Calu3 (cell line): ENCODE measurements at places on chromosomes 16 and 17.

- peaks cover 77% of the 10 kb centered on the region for H3K36me3 ChIP-seq
- peaks cover 30% of the 10 kb centered on the region for H3K4me1 ChIP-seq
- no peaks in the 10 kb centered on the region for H3K27me3 ChIP-seq
- H3K4me3 ChIP-seq = no peak overlapping the region
- DNase-seq = no peak
- peak overlapping the region; percentile 24 for H3K27ac ChIP-seq
Observed at GRCh38 chr16:89297910-89298545, 80.5 kb downstream of the ZNF778 start.

GRCh38 chr16:21088646-21089538 lies 61.8 kb downstream of the DNAH3 start:
- no peak overlapping the region for H3K27ac ChIP-seq
- H3K27me3 ChIP-seq = peaks cover 2% of the 10 kb centered on the region
- no peak overlapping the region for H3K4me3 ChIP-seq
- H3K36me3 ChIP-seq = no peaks in the 10 kb centered on the region
- DNase-seq = no peak
- H3K4me1 ChIP-seq = peaks cover 11% of the 10 kb centered on the region

- peaks cover 15% of the 10 kb centered on the region for H3K27me3 ChIP-seq
- no peak overlapping the region for H3K27ac ChIP-seq
- no peak overlapping the region for H3K4me3 ChIP-seq
- no peak for DNase-seq
- peaks cover 10% of the 10 kb centered on the region for H3K4me1 ChIP-seq
Observed at GRCh38 chr17:67566656-67567055, 151.1 kb upstream of the NOL11 start.

DNA sequence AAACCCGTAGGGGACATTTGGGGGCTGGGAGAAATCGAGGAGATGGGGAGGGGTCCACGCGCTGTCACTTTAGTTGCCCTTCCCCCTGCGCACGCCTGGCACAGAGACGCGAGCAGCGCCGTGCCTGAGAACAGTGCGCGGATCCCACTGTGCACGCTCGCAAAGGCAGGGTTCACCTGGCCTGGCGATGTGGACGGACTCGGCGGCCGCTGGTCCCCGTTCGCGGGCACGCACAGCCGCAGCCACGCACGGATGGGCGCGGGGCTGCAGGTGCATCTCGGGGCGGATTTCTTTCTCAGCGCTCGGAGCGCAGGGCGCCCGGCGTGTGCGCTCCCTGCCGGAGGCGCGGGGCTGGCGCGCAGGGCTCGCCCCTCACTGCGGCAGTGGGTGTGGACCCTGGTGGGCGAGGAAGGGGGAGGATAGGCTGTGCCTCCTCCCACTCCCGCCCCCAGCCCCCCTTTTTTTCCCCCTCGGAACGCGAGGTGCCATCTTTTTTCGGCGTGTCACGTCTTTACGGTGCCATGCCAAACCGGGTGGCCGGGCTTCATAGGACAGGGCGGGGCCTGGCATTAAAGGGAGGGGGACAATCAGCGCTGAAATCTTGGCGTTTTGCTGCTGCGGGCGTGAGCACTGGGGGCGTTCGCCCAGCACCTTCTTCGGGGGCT lies 1.1 kb downstream of the MAPT start:
- H3K27me3 ChIP-seq = peaks cover 77% of the 10 kb centered on the region
- H3K36me3 ChIP-seq = peaks cover 25% of the 10 kb centered on the region
- peak; percentile 39 for DNase-seq

DNA sequence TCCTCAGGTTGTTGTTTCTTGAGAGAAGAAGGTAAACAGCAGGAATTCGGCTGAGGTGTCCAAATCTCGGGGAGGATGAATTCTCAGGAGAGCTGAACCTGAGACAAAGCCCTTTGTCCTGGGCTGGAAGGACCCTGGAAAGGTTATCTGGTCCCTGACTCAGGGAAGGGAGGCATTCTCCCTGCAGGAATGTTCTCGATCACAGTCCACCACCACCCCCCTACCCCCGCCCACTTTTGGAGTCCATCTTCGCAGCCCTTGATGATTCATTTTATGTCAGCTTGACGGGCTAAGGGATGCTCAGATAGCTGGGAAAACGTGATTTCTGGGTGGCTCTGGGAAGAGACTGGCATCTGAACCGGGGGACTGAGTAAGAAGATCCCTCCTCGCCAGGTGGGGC lies 1.4 kb upstream of the CEP295NL start:
- H3K4me1 ChIP-seq = peaks cover 49% of the 10 kb centered on the region
- no peak overlapping the region for H3K27ac ChIP-seq
- H3K36me3 ChIP-seq = peaks cover 32% of the 10 kb centered on the region
- H3K27me3 ChIP-seq = no peaks in the 10 kb centered on the region
- H3K4me3 ChIP-seq = no peak overlapping the region

DNA sequence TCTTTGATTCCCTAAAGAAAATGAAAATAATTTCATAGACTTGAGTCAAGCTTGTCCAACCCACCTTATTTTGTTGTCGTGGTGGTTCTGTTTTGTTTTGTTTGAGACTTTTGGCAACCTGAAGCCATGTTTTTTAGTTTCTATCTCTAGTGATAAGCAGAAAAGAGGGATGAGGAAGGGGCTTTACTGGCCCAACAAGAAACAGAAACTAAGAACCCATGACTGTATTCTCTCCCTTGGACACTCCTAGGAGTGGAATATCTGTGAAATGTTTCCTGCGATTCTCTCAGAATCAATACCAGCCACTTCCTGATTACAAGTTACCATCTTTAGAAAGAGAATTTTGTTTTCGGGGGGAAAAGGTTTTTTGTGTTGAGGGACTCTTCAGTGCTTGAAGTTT lies 207.5 kb downstream of the PRKCA start:
- no peaks in the 10 kb centered on the region for H3K27me3 ChIP-seq
- H3K4me1 ChIP-seq = peaks cover 47% of the 10 kb centered on the region
- H3K36me3 ChIP-seq = peaks cover 23% of the 10 kb centered on the region
- no peak for DNase-seq

- H3K27ac ChIP-seq = no peak overlapping the region
- no peak overlapping the region for H3K4me3 ChIP-seq
- no peak for DNase-seq
- H3K36me3 ChIP-seq = no peaks in the 10 kb centered on the region
- H3K4me1 ChIP-seq = no peaks in the 10 kb centered on the region
Observed at GRCh38 chr16:85593494-85594221, 19.5 kb upstream of the GSE1 start.

DNA sequence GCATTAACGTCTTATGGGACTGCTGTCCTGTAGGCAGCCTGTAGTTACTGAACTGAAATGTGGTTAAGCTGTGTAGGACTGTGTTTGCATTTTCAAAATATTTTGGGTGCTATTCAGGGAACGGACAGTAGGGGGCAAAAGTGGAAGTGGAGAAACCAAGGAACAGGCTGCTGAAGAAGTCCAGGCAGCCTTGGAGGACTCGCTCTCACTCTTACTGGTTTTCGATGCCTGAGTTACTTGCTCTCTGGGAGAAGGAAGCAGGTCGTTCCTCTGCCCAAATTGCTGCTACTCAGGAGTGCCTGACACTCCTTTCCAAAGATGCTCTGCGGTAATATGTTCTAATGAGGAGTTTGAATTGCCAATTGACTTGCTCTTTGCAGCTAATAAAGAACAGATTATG lies 64.5 kb upstream of the RBFOX1 start:
- peak; percentile 7 for DNase-seq
- no peak overlapping the region for H3K4me3 ChIP-seq
- H3K4me1 ChIP-seq = no peaks in the 10 kb centered on the region
- H3K27ac ChIP-seq = no peak overlapping the region

DNA sequence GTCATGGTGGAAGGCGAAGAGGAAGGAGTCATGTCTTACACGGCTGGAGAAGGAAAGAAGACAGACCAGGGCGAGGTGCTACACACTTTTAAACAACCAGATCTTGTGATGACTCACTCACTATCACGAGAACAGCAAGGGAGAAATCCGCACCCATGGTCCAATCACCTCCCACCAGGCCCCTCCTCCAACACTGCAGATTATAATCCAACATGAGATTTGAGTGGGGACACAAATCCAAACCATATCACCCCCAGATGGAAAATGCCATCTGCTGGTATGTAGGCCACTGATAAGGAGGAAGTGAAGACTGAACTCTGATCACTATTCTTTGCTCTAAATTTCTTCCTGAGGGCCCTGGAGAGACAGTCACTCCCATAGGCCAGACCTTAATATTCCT lies 7.5 kb upstream of the ITGAX start:
- no peak for DNase-seq
- no peak overlapping the region for H3K27ac ChIP-seq
- no peaks in the 10 kb centered on the region for H3K36me3 ChIP-seq
- H3K4me3 ChIP-seq = no peak overlapping the region
- no peaks in the 10 kb centered on the region for H3K4me1 ChIP-seq

DNA sequence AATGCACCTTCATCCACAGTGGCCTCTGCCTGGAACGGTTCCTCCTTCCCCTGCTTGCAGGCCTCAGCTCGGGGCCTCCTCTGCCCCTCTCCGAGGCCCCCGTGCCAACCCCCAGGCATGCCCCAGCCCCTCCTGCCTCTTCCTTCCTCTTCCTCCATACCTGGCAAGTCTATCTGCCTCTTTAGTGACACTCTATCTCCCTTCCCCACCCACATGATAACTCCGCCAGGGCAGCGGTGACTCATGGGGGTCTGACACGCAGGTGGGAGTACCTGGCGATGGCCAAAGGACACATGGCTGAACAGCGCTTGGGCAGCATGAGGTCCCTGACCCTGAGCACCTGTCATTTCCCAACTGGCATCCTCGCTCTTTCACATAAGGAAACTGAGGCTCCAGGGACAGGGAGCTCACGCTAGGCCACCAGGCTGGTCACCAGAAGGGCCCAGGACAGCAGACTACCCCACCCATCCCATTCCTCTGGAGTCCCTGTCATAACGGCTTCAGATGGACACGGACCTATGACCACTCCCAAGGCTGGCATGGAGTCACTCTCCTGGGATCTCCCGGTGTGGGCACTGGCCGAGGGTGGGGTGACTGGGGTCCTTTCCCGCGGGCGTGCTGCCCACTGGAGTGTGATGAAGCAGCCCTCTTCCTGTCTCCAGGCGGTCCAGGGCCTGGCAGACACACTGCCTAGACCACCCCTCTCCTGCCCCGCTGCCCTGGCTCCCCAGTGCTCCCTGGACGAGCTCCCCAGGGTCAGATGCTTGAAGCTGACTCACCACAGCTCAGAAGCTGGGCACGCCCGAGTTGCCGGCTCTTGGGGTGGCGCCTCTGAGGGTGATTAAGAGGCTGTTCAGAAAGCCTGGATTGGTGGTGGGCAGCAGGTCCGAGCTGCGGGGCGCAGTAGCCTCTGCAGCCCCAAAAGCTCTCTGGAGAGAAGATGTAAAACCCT lies 100.6 kb downstream of the ENGASE start:
- no peaks in the 10 kb centered on the region for H3K36me3 ChIP-seq
- no peak overlapping the region for H3K27ac ChIP-seq
- no peaks in the 10 kb centered on the region for H3K4me1 ChIP-seq

GRCh38 chr17:63529711-63530556 lies 6.8 kb downstream of the KCNH6 start:
- no peaks in the 10 kb centered on the region for H3K4me1 ChIP-seq
- DNase-seq = no peak
- peaks cover 40% of the 10 kb centered on the region for H3K27me3 ChIP-seq

DNA sequence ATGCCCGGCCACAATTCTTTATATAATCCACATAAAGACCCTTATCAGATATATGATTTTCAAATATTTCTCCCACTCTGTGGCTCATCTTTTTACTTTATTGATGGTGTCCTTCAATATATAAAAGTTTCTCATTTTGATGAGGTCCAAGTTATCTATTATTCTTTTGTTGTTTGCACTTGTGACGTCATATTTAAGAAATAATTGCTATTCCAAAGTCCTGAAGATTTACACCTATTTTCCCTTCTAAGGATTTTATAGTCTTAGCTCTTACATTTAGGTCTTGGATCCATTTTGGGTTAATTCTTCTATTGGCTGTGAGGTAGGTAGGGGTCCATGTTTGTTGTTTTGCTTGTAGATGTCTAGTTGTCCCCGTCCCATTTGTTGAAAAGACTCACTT lies 3.0 kb upstream of the MLYCD start:
- no peak overlapping the region for H3K4me3 ChIP-seq
- H3K36me3 ChIP-seq = peaks cover 23% of the 10 kb centered on the region
- H3K27ac ChIP-seq = no peak overlapping the region
- H3K27me3 ChIP-seq = peaks cover 13% of the 10 kb centered on the region
- no peak for DNase-seq

- no peak overlapping the region for H3K4me3 ChIP-seq
- no peaks in the 10 kb centered on the region for H3K27me3 ChIP-seq
- no peak overlapping the region for H3K27ac ChIP-seq
- peaks cover 13% of the 10 kb centered on the region for H3K4me1 ChIP-seq
- peaks cover 5% of the 10 kb centered on the region for H3K36me3 ChIP-seq
Observed at GRCh38 chr17:31374094-31374447, 17.4 kb upstream of the RAB11FIP4 start.

- H3K27me3 ChIP-seq = no peaks in the 10 kb centered on the region
- H3K4me1 ChIP-seq = no peaks in the 10 kb centered on the region
- no peak overlapping the region for H3K4me3 ChIP-seq
- no peak for DNase-seq
- no peaks in the 10 kb centered on the region for H3K36me3 ChIP-seq
Observed at GRCh38 chr16:7422036-7422888, 89.6 kb downstream of the RBFOX1 start.

- no peaks in the 10 kb centered on the region for H3K36me3 ChIP-seq
- H3K27me3 ChIP-seq = peaks cover 13% of the 10 kb centered on the region
- no peak overlapping the region for H3K27ac ChIP-seq
- no peak overlapping the region for H3K4me3 ChIP-seq
Observed at GRCh38 chr17:19447085-19447583, 36.1 kb downstream of the RNF112 start.
